ENCODE measurements at places on chromosomes 1 and 21. TPM values are rescaled to one million over a fixed set of nuclear protein-coding genes. Genes with fewer than 3 reads are reported as not detected.

GRCh38 chr1:218887141-218887925 lies 286.3 kb upstream of the LYPLAL1 start:
- DNase-seq, result no peak

DNA sequence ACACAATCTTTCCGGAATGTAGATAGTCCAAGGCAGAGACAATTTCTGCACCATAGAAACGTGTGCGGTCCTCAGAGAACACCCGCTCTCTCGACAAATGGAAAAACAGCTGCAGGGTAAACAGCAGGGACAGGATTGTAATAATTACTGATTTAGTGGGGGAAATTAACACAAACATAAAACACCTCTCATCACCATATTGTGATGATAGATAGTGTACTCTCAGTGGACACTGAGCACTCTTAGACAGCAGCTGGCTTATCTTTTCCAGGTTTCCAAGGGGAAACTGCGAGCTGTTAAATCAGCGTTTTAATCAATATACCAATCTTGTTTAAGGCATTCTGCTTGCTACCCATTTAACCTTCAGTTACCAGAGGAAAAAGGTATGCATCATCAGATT lies 277.1 kb downstream of the AKT3 start:
- no peak for DNase-seq

GRCh38 chr1:181187337-181188126 lies 99.0 kb downstream of the IER5 start:
- no peak for DNase-seq

- DNase-seq, result no peak
These were observed 465.5 kb downstream of the MATN1 start for GRCh38 chr1:30257742-30258380.

GRCh38 chr1:112767646-112768045 lies 52.5 kb upstream of the PPM1J start:
- DNase-seq, result no peak

TMCO1 gene
- 62.8 TPM for total RNA-seq

All from heart left ventricle (tissue), 16 donors.